ENCODE measurements at places on chromosomes 4 and X.
A peak's percentile ranks its signal among the peaks of the same experiment; 100 is the strongest.

DNA sequence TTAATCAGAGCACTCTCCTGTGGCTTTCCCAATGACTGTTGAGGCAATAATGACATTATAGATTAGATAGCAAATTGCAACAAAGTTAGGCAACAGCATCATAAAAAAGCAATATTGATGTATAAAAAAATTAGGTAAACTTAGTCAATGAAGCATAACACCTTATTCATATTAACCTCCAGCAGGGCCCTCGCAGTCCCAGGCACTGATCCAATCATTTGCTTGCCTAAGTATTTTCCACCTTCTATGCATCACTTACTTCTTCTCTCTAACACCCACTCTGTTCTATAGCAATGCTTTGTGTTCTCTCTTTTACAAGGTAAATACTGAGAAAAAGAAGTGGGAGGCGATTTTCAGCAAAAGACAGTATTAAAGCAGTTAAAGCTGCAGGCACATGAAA is 833.5 kb upstream of the ADGRL3 start:
- DNase-seq: no peak

DNA sequence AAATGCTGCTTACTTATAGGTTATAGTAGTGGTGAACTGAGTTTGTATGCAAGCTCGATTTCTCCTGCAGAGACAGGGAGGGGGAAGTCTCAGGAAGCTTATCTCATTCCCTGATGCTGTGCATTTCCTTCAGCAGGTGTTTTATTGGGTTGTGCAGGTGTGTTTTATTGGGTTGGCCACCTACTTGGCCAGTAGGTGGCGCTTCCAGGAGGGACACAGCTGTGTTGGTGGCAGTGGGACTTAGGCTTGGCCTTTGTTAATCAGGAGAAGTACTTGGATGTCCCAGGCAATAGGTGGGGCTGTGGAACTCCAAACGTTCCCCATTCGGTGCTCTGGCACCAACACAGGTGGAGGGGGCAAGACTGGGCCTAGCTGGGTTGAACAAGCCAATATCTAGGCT is 196.0 kb upstream of the DCAF8L1 start:
- no peak for DNase-seq

GRCh38 chrX:95040104-95040503 is 1366.1 kb downstream of the FAM133A start:
- no peak for DNase-seq

- DNase-seq: no peak
Measured at GRCh38 chrX:97806238-97806637, 922.5 kb downstream of the RPA4 start.

DNA sequence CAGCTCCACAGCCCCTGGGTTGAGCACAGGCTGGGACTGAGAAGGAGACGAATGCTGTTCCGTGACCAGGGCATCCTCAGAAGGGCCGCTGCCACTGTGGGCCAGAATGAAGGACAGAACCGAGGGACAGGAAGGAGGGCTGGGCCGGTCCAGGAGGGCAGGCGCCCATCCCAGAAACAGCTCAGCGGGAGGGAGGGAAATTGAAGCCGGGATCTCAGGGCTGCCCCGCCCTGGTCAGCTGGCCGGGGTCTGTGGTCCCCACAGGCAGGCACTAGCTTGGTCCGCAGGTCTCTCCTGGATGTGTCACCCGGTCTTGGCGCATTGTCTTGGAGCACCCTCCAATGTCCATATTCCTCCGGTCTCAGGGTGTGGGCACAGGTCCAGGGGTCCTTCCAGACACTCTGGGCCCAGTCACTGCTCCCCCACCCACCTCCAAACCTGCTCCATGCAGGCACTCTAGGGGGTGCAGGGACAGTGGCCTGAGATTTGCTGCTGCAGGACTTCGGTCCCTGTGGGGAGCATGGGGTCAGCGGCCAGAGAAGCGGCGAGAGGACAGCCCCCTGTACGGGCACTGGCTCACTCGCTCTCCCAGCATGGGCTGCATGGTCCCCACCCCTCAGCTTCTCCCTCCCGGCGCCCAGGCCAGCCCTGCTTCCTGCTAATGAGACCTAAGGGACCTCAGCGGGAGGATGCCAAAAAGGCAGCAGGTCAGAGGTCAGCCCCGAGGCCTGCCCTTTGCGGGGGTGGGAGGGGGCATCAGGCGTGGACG is 23.9 kb upstream of the MXD4 start:
- no peak for DNase-seq

GRCh38 chr4:170716868-170717267 is 627.1 kb upstream of the AADAT start:
- DNase-seq: no peak

GRCh38 chrX:16427668-16428067 is 222.3 kb upstream of the S100G start:
- no peak for DNase-seq

DNA sequence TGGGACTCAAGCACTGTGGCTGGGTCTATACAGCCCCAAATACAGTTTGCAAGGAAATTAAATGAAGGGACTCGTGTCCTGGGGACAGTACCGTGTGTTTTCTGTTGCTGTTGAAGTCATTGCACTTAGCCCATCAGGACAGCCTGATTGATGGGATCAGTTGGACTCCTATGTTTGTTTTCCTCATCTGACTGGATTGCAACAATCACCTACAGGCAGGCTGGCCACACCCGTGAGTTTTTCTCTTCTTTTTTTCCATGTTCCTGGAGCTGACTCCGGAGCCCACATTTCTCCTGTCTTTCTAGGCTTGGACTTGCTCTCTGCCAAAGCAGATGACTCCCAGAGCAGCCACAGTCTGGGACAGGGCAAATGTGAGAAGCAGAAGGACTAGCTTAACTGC is 38.1 kb downstream of the RTL9 start:
- no peak for DNase-seq

DNA sequence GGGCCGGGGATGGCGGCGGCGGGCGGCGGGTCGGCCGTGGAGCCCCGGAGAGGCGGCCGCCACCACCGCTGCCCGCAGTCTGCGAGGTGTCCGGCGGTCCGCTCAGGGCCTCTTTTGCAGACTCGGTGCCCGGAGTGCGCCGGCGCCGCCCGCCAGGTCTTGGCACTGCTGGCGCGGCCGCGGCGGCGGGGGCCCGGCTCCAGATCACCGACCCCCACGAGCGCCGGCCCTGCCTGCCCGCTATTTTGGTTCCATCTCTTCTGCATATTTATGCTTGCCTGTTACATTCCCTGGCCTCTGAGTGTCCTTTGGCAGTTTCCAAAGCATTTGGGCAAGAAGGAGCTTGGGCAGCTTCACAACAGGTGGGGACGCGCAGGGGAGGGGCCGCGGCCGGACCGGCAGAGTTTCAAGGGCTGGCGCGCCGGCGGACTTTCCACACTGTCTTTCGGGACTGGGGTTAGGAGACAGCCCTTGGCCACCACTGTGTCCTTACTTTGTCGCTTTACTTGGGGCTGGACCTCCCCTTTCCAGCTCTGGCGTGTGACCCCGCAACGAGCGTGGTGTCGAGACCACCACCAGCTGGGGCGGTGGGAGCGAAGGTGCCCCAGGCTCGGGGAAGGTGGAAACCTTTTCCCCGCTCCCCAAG is 668 bp upstream of the TAPT1 start:
- peak; percentile 11 for DNase-seq

- no peak for DNase-seq
Measured at GRCh38 chr4:138174981-138175794, 67.0 kb downstream of the SLC7A11 start.

Measured in activated CD8-positive, alpha-beta memory T cell treated with anti-CD3 and anti-CD28 coated beads for 1 hour (primary cell).